Activated CD8-positive, alpha-beta memory T cell treated with anti-CD3 and anti-CD28 coated beads for 4 hours (primary cell): ENCODE measurements at places on chromosomes 5 and 9.

DNA sequence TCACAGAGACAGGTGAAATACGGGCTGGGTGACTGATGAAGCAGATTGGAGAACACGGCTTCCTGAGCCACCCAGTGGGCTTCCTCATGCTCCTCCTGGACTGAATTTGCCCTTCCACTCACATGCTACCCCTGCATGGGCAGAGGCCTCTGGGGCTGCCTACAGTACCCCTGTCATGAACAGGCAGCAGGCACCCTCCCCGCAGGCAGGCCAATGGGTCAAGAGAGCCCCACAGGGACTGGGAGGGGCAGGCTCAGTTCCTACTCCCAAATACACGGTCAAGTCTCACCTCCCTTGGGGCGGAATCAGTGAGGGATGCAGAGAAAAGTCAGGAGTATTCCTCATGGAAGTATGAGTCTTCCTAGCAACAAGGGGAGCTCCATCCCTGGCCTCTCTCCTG lies 48.6 kb upstream of the ZBTB43 start:
- DNase-seq, result no peak

DNA sequence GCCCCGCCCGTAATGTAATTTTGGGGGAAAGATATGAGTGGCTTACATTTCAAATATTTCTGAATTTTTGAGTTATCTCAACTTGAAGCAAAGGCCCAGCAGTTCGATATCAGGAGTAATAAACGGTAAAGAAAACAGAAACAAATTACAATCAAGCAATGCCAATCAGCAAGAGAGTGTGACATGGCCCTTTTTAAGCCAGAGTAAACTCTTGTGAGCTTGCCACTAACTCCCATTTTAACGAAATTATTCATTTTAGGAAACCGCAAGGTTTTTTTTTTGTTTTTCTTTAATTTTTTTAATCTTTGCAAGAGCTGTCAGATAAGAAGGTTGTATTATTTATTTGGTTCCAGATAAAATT lies 17.6 kb upstream of the CDK7 start:
- no peak for DNase-seq

GRCh38 chr9:31027678-31028077 lies 1356.8 kb upstream of the ACO1 start:
- no peak for DNase-seq

DNA sequence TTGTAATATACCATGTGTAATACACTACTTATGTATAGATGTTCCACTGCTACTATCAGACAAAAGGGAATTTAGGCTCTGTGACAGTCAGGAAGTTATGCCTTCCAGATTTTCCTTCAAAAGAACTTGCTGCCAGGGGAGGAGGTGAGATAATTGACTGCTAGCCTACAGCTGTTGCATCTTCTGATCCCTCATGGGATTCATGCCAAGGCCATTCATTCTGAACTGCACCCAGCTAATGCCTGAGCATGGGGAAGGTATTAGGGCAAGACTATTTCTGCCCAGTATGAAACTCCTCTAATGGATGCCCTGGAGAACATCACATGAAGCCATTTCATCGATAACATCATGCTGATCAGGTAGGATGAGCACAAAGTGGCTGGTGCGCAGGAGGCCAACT lies 746.5 kb upstream of the ZNF608 start:
- no peak for DNase-seq

DNA sequence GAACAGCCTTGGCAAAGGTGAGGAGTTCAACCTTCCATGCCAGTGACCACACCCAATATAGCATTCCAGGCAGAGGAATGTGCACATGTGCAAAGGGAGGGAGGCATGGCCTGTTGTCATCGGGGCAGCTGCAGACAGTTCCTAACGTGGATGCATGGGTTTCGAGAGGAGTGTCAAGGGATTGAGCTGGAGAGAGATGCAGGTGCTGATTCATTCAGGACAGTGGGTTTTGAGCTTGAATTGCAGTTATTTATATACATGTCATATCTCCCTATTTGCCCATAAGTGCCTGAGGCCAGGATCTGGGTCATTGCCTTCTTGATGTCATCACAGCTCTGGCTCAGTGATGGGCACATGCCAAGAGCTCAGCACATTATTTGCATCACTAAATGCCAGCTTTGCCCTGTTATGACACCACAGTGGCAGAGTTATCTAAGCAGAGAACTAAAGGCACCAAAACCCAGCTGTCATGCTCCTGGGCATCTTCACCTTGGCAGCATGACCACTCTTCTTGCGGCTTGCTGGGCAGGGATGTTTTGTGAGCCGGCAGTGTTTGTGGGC lies 278.0 kb downstream of the NTRK2 start:
- no peak for DNase-seq

- DNase-seq, result no peak
These were observed 147.2 kb upstream of the IRX2 start for GRCh38 chr5:2898661-2899060.
